ENCODE measurements at places on chromosomes 3 and 15. TPM values are rescaled to one million over a fixed set of nuclear protein-coding genes. Genes with fewer than 3 reads are reported as not detected.

DNA sequence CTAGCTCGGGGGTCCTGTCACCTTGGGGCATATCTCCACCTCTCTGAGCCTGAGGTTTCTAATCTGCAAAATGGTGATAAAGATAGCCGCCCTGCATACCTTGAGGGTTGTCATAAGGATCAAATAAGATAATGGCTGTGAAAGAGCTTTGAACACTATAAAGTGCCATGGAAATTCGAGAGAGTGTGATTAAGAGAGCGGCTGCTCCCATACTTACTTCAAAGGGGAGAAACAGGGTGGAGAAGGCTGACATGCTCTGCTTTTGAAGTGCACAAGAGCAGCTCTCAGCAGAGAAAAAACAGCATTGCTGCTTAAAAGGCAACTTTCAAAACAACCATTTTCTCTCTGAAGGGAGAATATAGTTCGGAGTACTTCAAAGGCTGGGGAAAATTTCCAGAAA, 529.2 kb downstream of the EPHB1 start:
- DNase-seq, result no peak

- DNase-seq, result no peak
Measured at GRCh38 chr3:4753073-4753691, 226.1 kb upstream of the BHLHE40 start.

DNA sequence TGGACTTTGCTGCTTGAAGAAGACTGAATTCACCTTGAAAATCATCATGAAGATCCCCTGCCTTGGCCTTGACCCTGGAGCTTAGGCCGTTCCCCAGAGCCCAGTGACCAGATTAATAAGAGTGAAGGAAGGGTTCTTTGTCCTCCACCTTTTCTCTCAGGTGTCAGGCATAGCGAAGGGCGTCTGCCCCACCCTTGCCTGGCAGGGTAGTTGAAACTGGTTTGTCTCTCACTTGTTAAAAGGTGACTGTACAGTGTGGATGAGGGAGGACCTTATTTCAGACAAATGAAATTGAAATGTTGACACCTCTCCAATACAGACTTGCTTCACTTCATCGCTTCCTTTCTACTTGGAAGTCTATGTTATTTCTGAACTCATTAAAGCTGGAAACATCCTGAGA, 223.7 kb upstream of the BHLHE40 start:
- no peak for DNase-seq

Gene THAP10
- total RNA-seq, result 5.1 TPM

Gene PLA2G4D
- total RNA-seq, result not detected

Gene SLC51B
- not detected for total RNA-seq

Gene ISL2
- total RNA-seq, result not detected

All from breast epithelium (tissue), 4 donors.